Activated CD8-positive, alpha-beta memory T cell treated with anti-CD3 and anti-CD28 coated beads for 24 hours (primary cell): ENCODE measurements at places on chromosomes 7 and 10.

DNA sequence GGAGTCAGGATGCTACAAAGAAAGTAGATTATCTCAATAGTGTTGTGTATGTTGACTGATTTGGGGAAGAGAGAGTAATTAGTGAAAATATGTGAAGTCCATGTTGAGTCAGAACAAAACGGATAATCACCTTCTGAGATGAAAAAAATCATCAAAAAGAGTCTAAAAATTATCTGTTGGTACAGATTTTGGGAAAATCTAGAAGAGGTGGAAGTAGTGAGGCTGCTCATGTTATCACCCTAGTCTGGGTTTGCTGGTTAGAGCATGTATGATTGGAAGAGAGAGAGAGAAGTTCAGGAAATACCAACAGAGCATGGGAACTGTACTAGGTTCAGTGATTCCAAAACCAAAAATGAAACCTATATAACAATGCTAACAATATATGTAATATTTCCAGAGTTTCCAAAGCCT lies 12.3 kb downstream of the RPA3 start:
- no peak for DNase-seq

DNA sequence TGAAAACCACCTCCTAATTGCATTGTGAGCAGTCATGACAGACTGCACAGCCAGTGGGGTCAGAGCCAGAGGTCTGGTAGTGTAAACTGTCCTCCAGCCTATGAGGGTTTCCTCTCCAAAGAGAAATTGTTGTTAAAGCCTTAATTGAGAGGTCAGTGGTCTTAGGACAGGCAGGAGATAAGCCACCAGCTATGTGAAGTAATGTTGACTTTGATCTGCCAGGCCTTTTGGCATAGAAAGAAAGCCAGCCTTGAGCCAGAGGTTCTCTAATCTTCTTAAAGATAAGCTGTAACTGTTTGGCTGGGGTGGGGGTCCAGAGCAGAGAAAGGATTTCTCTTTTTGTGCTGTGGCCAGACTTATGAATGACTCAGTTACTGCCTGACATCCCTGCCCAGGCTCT lies 248.4 kb downstream of the WDR11 start:
- DNase-seq = no peak

DNA sequence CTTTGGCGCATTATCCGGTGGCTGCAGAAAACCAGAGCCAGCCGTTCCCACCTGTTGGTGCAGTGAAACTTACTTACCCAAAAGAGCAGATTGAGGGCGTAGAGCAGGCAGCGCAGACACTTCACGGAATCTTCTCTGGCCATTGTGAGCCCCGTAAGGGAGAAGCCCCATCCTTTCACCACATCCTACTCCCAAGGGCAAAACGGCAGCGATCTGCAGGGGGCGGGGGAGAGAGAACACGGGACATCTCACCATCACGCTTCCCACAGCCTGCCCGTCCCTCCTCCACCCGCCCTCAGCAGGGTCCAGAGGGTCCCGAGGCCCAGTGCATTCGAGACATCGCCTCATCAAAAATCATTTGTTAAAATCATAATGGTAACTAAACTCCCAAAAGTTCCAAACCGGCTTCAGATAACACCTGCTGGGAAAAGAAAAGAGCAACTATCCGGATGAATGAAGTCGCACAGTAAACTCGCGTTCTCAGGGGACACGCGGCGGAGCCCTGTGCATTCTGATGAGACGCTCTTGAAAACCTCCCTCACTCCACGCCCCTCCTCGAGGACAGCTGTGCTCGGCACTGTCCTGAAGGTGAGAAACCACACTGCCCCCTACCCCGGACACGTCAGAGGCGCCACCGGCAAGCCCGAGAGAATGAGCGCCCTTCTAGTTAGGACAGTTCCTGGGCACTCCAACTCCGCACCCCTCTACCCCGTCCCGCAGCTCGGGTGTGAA lies 1.2 kb downstream of the TSPAN12 start:
- peak; percentile 60 for DNase-seq

GRCh38 chr7:1234049-1234880 lies 1.6 kb downstream of the UNCX start:
- DNase-seq = no peak

DNA sequence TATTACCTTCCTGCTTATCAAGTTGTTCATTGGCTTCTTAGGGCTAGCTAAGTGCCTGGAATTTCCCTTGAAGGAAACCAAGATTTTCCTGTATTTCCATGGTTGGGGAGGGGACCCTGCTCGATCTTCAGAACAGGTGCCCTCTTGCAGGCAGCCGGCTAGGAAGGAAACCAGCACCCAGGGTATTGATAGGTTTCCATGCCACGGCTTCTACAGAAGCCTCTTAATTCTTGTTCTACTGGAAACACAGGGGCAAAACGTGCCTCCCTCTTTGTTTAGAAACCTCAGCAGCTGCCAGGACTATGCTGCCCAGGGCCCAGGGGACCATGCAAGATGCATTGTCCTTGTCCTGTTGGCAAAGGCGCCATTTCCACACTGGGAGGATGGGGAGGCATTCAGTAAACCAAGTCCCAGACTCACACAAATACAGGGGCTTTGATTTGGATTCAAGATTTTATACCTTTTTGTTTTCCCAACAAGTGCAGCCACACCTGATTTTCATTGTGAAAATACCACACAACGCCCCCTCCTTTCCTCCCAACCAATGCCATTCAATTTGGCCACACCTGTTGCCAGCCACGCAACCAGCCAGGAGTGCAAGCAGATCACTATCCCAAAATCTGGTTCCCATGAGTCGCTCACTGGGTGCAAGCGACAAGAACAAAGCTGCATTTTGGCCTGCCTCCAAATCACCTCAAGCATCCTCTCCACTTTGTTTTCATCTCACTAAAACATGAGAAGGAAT lies 29.6 kb downstream of the C10orf71 start:
- DNase-seq = peak; percentile 17

- DNase-seq = no peak
Observed at GRCh38 chr10:77478247-77478961, 159.2 kb downstream of the KCNMA1 start.

GRCh38 chr7:74032191-74032490 lies 4.2 kb downstream of the ELN start:
- DNase-seq = no peak

DNA sequence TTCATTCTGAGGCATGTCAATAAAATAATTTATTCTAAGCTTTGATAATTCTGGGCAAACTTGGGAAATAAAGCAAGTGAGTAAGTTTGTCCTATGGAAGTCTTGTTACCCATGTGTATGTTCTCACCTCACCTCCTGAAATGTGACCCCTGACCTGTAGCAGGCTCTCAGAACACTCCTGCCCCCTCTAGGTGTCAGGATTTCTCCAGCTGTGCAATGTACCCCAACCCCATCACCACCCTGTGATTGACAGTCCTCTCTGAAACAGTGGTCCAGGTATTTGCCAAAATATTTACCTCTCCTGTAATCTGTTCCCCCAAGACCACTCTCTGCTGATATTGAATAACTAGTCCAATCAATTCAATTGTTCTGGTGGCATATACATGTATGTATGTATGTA lies 122.6 kb upstream of the PTER start:
- DNase-seq = no peak
